RPMI7951 (cell line): ENCODE measurements at places on chromosomes 5 and 9.

GRCh38 chr9:20985851-20986600 lies 45.4 kb downstream of the HACD4 start:
- no peak for DNase-seq

- DNase-seq: peak; percentile 80
These were observed at the start of gene LRRTM2 for GRCh38 chr5:138874771-138875551. Gene LRRTM2 (minus strand): TSS chr5:138875335. CDS start chr5:138874911, 424 bp downstream.

DNA sequence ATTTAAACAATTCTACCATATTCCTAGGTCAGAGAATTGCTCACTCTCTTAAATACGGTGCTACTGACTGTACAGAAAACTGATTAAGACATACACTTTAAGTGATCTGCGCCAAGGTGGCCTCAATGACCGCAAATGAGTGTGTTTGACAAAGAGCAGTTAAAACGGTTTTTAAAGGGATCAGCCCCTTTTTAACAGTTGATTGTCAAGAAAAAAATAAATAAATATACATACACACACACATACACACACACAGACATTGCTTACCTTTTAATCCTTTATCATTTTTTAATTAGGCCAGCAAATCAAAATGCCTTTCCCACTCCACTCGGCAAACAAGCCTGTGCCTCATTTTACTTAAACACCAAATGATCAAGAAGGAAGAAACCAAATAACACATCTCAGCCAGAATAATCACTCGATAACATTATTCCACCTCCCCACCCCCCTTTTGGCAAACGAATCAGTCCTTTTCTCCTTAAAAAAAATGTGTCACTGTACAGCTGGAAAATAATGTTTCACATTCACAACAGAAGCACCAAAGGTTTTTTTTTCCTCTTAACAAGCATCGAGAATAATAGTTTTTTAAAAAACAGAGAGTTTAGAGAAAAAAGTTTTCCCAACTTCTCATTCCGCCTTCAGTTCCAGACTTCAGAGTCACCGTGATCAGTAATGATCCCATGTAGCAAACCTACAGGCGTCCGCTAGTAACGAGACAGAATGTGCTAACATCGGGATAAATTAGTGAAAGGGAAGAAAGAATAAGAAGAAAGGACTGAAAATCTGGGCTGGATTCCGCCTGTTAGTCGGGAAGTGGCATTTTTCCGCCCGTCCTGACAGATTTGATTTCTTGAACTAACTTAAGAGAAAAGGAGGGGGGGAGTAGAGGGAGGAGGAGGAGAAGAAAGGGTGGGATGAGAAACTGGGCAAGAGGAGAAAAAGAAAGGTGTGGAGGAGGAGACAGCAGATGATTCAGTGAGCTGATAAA lies at the start of gene ZNF608:
Gene ZNF608 (minus strand): TSS at position 712 of the 988 bp plus-strand sequence. CDS start 1,650 bp downstream, outside the sequence.
- peak; percentile 83 for DNase-seq

DNA sequence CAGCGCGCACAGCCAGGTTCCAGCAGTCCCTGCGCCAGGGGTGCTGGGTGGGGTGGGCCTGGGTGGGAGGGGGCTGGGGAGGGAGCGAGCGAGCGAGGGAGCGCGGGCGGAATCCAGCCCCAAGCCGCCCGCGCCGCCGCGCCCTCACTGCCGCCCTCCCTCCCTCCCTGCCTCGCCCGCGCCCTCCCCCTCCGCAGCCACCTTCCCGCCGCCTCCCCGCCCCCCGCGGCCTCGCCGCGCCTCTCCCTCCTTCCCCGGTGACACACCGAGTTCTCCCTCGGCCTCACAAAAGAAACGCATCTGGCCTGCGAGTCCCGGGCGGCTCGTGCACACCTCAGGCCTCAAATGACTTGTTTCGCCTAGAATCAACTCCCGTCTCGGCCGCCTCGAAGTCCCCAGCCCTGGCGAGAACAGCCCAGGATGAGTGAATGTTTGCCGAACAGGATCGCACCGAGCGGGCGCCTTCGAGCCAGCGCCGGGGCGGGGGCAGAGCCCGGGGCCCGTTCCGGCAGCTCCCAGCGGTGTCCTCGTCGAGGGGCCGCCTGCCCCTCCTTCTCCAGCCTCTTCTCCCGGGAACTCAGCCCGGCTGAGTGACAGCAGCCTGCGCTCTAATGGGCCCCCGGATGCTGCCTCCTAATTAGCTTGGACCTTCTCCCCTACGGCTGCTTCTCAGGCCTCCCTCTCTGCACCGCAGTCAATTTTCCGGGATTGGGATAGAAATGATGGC lies 371 bp upstream of the PITX1 start:
- DNase-seq: peak; percentile 19

- DNase-seq: no peak
These were observed 22.4 kb downstream of the ARPC5L start for GRCh38 chr9:124884376-124884775.

DNA sequence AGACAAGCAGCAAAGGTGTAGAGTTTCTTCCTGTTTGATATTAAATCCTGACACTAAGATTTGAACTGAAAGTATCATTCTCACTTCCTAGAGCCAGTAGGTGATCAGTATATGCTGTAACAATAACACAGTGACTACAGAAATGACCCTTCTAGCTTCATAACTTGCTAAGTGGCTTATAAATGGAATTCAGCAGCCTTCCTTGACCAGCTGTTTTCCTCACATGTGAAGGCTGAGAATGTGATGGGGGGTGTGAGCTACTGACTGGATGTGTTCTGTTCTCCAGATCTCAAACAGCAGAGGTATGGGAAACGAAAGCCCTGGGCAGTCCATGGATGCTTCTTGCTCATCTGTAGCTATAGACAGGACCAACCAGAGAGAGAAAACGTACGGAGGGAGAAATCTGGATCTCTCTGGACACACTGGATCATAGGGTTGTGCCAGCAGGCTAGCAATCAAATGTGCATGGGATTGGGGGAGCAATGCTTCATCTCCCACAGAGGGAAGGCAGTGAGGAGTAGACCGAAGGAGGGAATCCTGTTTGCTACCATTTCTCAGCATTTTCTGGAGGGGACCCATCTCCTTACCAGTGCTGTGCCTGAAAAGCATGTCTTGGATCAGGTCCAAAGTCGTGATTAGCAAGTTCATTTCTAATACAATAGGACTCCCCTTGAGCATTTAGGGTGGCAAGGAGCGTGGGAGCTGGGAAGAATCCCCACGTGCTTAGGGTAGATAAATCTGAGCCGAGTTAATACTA lies 39.4 kb downstream of the TNFAIP8 start:
- DNase-seq: no peak

- no peak for DNase-seq
These were observed 818 bp upstream of the FREM1 start for GRCh38 chr9:14911046-14911445.

DNA sequence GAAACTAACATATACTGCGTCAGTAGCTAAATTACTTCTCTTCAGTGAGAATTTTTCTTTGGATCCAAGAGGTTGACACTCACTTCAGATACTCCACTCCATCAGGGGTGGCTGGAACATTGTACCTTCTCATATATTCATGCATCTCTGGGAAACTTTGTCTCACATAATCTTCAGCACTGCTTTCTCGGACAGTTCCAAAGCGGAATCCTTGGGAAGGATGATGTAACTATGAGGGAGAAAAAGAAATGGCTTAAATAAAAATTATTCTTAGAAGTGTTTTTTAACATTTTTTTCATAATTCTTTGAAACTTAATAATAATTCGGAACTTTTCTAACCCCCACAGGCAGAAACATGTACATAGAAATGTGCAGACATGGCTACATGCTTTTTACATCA lies 33.4 kb upstream of the PPP3R2 start:
- no peak for DNase-seq

DNA sequence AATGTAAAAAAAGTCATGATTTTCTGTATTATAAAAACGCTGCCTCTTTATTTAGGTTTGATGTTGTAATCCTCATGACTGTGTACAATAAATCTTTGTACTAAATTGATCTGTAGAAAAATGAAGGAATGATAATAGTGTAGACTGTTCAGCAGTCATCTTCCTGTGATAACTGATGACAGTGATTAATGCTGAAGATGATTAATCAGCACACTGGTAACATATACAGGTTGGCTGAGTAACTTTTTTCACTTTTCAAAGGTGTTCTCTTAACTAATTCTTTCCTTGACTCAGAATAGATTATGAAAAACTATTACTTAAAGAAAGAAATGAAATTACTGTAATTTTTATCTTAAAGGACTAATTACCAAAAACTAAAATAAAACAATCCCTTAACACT lies 122.5 kb downstream of the RFX3 start:
- DNase-seq: no peak

DNA sequence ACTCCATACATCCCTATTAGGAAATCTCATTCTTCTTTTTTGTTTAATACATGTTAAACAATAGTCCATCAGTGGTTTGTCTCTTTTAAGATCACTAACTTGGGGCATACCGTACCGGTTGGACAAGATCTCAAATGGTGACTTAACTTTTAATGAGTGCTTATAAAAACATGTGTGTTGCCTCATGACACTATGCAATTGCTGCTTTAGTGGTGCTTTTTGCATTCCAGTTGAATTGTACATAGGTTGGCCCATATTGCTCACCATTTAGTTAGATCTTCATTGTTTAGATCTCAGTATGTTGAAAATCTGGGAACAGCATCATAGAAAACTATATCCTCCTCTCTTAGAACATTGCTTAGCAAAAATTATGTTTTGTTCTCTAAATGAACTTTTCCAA lies 17.8 kb downstream of the C9orf85 start:
- DNase-seq: peak; percentile 28

GRCh38 chr5:51214746-51215145 lies 168.5 kb upstream of the ISL1 start:
- DNase-seq: no peak

- no peak for DNase-seq
These were observed 82.3 kb downstream of the CEMIP2 start for GRCh38 chr9:71685988-71686387.
